ENCODE measurements at places on chromosomes 4 and X. TPM values are rescaled to one million over a fixed set of nuclear protein-coding genes. Genes with fewer than 3 reads are reported as not detected.

- no peak for DNase-seq
Observed at GRCh38 chr4:54498661-54499111, 159.1 kb upstream of the KIT start.

Gene IL21
- not detected for total RNA-seq

DNA sequence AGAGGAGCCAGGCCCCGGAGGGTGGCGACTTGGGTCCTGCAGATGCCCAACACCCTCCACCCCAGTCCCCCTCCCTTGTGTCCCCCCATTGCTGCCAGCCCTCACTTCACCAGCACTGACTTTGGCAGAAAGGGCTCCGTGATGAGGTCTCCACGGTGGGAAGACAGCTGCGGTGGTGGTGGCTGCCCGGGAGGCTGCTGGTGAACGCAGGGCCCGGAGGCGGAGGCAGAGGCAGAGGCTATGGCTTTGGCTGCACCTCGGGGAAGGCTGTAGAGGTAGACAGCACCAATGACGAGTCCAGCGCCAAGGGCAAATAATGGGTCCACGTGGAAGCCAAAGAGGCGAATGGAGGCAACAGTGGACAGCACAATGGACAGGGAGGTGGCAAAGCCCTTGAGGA lies 6.8 kb downstream of the SLC35A2 start:
- DNase-seq = no peak

DNA sequence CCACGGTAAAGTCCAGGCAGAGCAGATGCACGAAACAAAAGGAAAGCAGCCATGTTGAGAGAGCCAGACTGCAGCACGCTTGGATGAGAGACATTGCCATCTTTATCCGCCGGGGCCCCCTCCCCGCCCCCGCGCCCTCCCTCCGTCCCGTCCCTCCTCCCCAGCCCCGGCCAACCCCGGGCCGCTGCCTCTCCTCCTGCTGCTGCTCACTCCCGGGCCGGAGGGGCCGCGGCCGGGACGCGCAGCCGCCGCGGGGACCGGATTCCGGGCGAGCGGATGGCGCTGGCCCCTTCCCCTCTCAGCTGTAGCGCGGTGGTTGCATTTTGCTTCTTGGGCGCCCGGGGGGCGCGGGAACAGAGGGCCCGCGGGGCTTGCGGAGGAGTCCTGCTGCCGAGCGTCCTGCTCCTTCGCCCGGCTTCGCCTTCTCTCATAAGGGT lies 542 bp downstream of the RNF150 start:
- DNase-seq = no peak

Gene SPANXB1
- not detected for total RNA-seq

DNA sequence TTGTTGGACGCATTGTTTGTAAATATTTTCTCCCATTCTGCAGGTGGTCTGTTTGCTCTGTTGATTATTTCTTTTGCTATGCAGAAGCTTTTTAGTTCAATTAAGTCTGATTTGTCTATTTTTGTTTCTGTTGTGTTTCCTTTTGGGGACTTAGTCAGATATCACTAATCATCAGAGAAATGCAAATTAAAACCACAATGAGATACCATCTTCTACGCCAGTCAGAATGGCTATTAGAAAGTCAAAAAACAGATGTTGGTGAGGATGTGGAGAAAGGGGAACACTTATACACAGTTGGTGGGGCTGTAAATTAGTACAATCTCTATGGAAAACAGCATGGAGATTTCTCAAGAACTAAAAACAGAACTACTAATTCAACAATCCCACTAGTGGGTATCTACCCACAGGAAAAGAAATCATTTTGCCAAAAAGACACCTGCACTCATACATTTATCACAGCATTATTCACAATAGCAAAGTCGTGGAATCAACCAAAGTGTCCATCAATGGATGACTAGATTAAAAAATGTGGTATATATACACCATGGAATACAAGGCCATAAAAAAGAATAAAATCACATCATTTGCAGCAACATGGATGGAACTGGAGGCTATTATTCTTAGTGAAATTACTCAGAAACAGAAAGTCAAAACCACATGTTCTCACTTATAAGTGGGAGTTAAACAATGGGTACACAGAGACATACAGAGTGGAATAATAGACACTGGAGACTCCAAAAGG lies 8.1 kb downstream of the COQ2 start:
- DNase-seq = no peak

- DNase-seq = no peak
Observed at GRCh38 chrX:3651277-3651676, 62.2 kb downstream of the PRKX start.

DNA sequence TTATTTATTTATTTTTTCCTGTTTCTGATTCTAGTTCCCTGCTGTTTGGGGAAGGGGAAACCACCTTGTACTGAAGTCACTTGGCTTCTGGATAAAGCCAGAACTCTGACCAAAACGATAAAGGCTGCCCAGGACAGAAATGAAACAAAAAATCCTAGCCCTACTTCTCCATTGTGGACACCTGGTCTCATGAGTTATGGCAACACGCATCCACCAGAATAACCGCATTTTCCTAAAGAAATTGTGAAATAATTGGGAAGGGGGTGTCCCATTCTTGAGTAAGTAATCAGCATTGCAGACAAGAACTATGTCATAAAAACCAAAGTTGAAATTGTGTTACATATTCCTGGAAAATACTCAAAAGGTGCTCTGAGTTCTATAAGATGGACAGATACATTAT lies 42.1 kb downstream of the SLC9A7 start:
- DNase-seq = no peak

Gene CXCL11
- 0.26 TPM for total RNA-seq

GRCh38 chrX:138859421-138859820 lies 147.9 kb upstream of the FGF13 start:
- DNase-seq = no peak

GRCh38 chrX:139360356-139360755 lies 170.2 kb upstream of the F9 start:
- DNase-seq = no peak

DNA sequence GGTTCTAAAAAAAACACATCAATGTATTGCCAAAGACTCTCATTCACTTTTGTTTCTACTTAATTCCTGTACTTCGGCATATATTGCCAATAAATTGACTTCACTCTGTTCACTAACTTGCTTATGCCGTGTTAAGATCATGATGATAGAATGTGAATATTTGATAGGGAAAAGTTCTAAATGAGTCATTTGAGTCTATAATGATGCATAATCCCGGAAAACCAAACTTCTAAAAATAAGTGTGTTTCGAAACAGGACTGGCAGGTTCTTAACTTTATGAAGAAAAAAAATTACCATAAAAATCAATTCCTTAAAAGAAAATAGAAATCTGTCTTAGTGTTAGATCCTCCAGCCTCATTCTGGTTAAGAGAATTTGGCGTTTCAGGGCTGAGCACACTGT lies 387.5 kb upstream of the FTHL17 start:
- no peak for DNase-seq

GRCh38 chr4:162347842-162348213 lies 184.0 kb upstream of the FSTL5 start:
- no peak for DNase-seq

- no peak for DNase-seq
Observed at GRCh38 chrX:139484591-139484990, 45.9 kb upstream of the F9 start.

DNA sequence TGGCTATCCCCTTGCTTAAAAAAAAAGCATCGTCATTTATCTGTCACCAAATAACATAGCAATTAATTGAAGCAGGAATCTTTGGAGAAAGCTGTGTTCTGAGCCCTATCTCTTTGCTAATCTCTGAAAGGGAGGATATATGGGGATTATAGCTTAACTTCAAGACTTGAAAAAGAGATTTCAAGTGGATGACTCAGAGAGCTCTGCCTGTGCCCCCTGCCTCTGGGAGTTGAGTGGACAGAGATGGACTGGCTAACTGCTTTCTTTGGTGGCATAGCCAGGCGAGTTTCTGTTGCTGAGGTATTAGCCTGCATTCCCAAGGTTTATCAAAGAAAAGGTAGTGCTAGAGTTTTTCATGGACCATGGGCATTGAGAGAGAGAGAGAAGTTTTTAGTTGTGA lies 91.6 kb downstream of the DDIT4L start:
- no peak for DNase-seq

DNA sequence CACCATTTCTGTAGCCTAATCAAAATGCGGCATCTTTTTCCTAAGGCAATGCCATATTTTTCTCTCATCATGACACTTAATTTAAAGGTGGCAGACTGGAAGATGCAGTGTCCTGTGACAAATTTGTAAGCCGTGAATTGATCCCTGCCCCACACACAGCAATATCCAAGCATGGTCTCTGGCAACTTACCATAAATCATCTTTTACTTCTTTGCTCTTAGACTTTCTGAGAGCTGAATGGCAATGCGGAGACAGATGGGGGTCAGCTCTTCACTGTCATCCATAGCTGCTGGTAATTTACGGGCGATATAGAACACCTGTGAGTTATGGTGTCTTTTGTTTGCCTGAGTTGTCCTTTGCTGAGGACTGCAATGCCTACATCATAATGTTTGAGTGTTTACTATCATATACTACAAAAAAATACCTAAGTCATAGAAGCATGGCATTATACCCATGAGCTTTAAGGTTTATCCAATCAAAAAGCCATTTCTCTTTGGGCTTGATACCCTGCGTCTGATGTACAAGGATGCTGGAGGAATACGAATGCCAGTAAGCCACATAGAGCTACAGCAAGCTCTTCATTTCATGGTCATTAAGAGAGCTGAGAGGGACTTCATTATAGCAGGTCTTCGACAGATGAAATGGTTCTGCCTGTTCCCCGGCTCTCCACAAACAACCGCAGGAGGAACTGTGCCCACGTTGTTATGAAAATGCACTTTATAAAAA lies 148.1 kb downstream of the TRIML1 start:
- DNase-seq = no peak

DNA sequence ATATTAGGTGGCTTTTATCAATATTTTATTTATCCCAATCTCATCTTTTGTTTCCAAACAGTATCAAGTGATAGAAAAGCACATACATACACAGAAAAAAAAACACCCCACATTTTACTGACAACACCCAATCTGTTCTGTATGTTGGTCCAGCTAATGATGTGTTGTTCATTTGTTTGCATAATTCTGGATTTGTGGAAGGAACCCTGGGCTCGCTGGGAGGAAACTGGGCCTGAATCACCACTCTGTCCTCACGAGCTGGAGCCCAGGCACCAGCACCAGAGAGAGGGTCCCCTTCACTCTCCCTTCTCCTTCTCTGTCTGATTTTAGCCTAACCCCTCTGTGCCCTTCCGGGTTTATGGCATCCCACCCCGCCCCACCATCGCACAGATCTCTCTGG lies 79.8 kb downstream of the PSAPL1 start:
- DNase-seq = no peak

Gene DCAF4L1
- under 0.01 TPM for total RNA-seq

Gene JCHAIN
- total RNA-seq = 2.0 TPM

DNA sequence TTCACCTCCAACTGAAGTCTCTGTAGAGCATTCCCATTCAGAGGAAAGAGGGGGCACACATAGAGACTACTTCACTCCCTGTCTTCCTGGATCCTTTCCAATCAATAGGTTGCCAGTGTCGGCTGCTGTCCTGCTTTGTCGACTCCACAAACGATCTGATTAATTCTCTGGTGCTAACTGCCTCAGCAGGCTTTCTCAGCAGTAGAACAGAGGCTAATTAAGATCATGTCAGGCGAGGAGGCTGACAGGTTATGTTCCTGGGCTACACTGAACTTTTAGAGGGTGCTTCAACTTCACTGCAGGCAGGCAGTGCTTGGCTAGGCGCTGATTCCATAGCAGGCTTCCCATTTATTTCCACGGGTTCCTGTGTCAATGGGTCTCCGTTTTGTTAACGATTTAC lies 79.2 kb downstream of the GRIA3 start:
- no peak for DNase-seq

- no peak for DNase-seq
Observed at GRCh38 chrX:131958724-131959123, 64.4 kb upstream of the STK26 start.

Gene DLG3
- 26.9 TPM for total RNA-seq

Gene SSX2B
- not detected for total RNA-seq

- DNase-seq = no peak
Observed at GRCh38 chr4:168421671-168422070, 58.6 kb downstream of the DDX60L start.

- no peak for DNase-seq
Observed at GRCh38 chr4:98546910-98547594, 111.4 kb downstream of the TSPAN5 start.

Gene DUX4
- total RNA-seq = not detected

DNA sequence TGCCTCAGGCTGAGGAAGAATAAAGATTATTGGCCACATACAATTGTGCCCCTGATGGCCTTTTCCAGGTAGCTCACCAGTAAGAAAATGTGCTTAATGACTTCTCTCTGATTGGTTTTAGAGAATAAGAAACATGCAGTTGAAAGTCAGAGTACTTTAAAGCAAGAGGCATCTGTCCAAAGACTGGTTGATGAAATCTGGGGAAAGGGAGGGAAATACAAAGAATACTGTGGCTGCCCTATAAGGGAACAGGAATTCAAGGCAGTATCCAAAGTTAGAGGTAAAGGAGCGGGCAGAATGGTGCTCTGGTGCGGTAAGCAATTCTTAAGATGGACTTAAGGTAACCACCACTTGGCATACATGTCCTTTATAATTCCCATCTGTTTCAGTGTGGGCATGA lies 11.4 kb downstream of the PBDC1 start:
- no peak for DNase-seq

DNA sequence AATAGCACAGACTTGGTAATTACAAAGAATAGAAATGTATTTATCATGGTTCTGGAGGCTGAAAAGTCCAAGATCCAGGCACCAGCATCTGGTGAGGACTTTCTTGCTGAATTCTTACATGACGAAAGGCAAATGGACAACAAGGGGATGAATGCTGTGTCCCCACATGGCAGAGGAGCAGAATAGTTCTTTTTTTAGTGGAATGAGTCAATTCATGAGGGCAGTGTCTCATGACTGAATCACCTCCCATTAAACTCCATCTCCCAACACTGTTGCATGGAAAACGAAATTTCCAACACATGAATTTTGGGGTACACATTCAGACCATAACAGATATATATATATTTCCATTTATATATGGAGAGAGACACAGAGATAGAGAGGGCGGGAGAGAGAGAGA lies 628.3 kb downstream of the TRIML1 start:
- DNase-seq = no peak

DNA sequence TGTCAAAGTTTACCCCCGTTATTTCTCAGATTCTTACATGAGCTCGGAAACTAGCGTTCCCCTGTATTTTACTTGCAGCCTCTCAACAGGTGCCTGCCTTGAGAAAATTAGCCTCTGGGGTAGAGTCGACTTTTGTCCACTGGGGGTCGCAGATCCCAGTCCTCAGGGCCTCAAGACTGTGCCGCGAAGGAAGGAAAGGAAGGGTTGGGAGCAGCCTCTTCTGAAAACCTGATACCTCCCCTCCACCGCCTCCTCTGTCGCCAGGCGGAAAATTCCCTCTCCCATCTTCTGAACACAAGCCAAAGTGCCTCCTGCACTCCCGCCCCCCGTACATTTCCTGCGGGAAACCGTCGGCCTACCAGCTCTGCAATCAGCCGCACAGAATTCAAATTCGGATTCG lies 44.4 kb upstream of the TMSB15B start:
- no peak for DNase-seq

Data from esophagus squamous epithelium (tissue), 5 donors.